GM12878 (cell line): ENCODE measurements at places on chromosomes 2 and 18. TPM values are rescaled to one million over a fixed set of nuclear protein-coding genes. Genes with fewer than 3 reads are reported as not detected.

G6PC2 gene
- not detected in 2 replicates for total RNA-seq

CAPN10 gene
- total RNA-seq = 31.5 and 40.6 TPM in 2 replicates

CCDC148 gene
- total RNA-seq = not detected in 2 replicates

ACVR1C gene
- total RNA-seq = not detected in 2 replicates

COPS9 gene
- 125 and 130 TPM in 2 replicates for total RNA-seq

TTN gene
- 7.5 and 9.0 TPM in 2 replicates for total RNA-seq

LIMS2 gene
- 0.51 and 0.74 TPM in 2 replicates for total RNA-seq

ACP1 gene
- 114 and 120 TPM in 2 replicates for total RNA-seq

CD8B2 gene
- not detected in 2 replicates for total RNA-seq
